ENCODE measurements at places on chromosomes 4 and X.

DNA sequence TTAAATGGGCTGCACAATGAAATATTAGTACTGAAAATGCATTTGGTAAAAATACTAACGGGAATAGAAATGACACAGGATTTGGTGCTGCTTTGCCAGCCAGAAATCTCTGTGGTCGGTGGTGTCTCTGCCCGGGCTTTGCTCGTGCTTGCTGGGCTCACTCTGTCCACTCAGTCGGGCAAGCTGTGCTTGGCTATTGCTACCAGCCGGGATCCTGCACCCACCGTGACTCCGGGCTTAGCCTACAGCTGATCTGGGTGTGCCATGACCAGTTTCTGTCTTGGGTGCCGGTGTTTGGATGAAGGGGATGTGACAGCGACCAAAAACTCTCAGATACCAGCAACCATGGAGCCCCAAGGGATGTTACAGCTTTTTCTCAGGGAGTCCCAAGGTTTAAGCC, 487.7 kb downstream of the TECRL start:
- no peak for DNase-seq

DNA sequence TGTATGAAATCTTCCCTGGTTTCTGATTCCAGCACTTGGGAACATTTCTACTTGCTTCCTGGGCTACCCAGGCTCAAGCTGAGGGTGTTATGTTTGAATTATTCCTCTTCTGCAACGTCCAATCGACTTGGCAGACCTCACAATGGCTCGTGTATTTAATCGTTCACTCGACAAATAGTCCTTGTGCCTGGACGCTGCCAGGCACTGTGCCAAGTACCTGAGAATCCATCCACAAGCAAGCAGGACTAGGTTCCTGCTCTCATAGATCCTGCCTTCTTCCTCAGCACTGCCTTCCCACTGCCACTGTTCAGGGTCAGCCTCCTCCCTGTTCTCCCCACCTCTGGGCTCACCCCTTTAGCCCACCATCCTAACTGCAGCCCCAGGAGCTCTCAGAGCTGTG, 113.3 kb downstream of the EFNB1 start:
- no peak for DNase-seq

DNA sequence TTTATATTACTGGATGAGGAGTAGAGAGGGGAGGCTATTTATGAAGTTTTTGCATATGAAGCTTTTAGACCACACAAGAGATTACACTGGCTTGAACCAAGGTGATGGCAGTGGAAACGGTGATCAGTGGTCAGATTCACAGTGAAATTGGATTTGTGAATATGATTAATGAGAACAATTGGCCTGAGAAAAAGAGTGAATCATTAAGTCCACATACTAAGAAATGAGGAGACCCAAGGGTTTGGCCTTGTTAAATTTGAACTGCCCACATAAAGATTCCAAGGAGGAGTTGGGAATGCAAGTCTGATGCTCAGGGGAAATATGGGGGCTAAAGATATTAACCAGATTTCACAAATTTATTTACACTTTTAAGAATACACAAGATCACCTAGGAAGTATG, 155.3 kb upstream of the ADGRL3 start:
- no peak for DNase-seq

DNA sequence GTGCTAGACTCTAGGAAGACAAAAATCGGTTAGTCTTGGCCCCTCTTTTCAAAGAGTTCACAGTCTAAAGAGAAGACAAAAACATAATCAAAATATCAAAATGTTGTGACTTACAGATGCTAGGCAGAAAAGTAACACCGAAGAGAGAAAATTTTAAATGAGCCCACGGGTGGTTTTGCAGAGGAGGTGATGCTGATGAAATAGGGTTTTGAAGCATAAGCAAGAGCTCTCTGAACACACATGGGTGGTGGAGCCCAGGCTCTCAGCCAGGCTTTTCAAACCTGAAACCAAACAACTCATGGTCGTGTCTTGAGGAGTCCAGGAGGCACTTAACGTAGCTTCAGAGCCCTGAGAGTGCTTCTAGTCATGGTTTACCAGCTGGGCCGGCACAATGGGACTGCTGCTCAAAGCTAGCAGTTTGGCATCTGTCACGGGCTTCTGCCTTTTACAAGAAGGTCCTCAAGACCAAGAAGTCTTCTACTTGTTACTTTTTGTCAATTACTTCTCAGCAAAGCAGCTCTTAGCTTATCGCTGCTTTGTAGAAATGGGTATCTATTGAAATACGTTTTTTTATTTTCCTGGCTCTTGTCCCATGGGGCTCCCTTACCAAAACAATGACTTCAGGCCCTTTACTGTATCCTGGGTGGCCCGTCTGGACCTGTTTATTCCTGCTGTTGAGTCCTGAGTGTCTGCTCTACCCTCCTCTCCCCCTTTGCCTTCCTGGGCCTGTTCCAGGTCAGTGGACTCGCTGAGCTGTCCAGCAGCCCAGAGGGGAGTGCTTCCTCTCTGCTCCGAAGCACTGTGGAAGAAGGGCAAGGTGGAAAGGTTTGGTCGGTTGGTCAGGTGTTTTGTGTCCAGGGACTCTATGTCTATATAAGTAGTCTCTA, 69.5 kb downstream of the TNIP2 start:
- no peak for DNase-seq

DNA sequence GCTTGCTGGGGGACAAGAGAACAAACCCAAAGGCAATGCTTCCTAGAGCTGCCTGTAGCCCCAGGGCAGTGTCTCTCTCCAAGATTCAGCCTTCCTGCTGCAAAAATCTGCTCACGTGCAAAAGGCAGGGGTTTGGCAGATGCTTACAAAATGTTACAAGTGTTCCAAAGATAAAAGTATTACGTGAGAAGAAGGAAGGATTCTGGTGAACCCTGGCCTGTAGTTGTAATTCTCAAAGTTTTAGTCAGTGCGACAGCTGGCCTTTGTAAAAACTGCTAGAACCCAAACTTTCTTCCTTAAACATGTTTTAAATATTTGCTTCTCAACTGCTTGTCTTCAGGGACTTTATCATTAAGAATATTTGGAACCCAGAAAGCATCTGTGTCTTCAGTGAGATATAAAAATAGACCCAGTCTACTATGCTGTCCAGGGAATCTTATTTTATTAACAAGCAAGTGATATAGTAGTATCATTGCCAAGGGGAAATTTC, 232.3 kb downstream of the FRMPD4 start:
- DNase-seq, result no peak

GRCh38 chr4:59762344-59762743, 1437.8 kb upstream of the ADGRL3 start:
- no peak for DNase-seq

- DNase-seq, result no peak
These were observed 44.8 kb downstream of the NPFFR2 start for GRCh38 chr4:72076562-72076961.

DNA sequence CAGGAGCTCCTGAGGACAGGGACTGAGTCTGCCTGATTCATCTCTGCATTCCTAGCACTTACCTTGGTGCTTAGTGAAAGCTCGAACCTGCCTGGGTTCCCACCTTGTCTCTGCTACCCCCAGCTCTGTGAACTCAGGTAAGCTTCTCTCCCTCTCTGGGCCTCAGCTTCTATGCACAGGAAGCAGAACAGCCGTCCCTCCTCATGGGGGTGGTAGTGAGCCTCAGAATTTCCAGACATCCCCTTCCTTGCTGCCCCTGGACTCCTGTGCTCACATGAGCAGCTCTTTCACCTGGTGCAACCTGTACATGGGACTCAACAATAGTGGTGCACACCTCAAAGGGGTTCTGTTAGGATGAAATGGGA, 50.8 kb downstream of the HTRA3 start:
- DNase-seq, result no peak

- no peak for DNase-seq
These were observed 24.1 kb downstream of the EMCN start for GRCh38 chr4:100493756-100494155.

DNA sequence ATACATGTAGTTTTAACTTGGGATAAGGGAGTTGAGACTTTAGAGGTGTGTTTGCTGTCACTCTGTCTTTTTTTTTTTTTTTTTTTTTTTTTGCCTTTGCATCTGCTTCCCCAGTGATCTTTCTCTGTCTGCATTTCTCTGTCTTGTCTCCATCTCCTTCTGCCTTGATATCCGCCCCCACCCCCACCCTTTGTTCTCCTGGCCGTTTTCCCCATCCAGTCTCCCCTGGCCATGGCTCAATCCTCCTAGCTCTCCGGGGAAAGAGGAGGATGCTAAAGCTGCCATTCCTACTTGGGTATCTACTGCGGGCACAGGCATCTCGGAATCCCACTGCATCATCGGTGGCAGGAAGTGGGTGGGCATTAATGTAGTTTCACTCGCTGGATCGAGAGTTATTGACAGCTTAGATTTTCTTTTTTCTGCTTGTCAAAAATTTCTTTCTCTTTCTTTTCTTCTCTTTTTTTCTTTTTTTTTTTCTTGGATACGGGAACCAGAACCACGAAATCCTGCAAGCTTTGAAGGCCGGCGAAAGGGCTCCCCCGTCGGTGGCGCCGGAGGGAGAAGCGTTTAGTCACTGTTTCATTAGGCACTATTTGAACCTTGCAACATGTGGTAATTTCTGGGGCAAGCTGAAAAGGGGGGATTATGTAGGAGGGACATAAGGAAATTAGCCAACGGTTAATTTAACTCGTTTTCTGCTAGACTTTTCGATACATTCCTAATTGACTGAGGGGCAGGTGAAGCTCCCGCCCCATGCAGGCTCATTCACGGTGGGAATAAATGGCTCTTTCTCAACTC, 8.2 kb downstream of the GSX2 start:
- no peak for DNase-seq
